Brain microvascular endothelial cell (primary cell): ENCODE measurements at places on chromosomes 16 and 17.

DNA sequence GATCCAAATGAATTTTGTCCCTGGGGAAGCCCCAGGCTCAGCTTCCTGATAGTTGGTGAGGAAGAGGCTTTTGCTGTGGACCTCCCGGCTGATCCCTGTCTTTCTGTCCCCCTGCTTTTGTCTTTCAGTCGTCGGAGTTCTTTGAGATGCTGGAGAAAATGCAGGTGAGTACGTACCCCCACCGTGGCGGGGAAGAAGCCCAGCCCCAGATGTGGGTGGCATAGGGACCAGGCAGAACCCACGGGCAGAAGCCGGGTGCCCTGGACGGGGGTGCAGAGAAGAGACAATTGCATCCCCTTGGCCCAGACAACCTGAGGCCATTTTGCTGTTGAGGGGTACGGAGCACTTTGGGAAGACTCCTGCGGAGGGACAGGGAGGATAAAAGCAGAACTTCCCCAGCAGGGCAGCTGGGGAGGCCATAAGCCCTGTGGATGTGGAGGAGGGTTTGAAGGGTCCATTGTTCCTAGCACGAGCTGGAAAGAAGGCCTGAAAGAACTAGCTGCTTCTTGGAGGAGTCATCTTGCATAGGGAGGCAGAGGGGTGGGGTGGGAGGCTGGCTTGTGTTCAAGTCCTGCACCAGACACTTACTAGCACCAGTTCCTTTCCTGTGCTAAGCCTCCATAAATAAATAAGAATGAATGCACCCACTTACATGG lies 105.6 kb downstream of the OR1D5 start:
- DNase-seq = no peak

- no peak for DNase-seq
Observed at GRCh38 chr17:29847118-29847517, 82.9 kb downstream of the SSH2 start.

GRCh38 chr17:29091606-29092289 lies 48.8 kb downstream of the PIPOX start:
- DNase-seq = no peak

DNA sequence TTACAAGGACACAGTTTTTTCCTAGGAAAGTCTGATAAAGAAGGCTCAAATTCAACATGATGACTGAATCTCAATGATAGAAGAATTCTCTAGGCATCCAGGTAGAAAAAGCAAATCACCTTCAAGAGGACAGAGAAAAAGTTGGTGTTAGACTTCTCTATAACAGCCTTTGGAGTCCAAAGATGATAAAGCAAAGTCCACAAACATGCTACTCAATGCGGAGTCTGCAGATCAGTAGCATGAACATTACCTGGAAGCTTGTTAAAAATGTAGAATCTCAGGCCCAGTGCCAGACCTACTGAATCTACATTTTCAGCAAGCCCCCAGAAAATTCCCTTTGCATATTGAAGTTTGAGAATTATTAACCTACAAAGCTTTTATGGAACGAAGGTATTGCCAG lies 41.4 kb upstream of the MAP2K6 start:
- no peak for DNase-seq

DNA sequence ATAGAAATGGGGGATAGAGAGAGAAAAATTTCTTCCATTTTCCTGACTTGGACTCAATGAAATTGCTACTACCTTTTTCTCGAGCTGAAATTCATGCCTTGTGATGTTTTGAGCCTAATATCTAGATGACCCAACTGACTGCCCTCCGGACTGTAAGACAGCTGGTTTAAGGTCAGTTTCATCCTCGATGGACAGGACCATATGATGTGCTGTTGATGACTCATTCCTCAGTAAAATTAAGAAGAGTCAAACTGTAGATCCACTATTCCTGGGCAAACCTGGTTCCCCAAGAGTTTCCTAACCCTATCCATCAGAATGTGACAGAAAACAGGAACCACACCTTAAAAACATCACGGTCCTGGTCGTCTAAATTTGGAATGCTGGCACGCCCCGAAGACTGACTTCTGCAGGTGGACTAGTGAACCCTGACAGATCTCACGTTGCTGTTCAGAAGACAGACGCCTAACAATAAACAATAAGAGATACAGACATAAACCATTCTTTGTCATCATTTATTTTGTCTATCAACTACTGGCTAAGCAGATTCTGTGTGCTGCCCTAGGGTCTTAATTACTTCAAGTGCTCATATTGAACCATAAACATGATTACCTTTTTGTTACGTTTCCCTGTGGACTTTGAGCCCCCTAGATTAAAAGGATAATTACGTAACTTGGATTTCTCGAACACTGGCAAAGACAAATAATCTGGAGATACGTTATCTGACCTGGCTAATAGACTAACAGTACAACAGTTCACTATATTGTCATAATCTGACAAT lies 45.1 kb upstream of the NOS2 start:
- no peak for DNase-seq

GRCh38 chr17:51200295-51200694 lies 34.1 kb downstream of the NME2 start:
- DNase-seq = no peak

DNA sequence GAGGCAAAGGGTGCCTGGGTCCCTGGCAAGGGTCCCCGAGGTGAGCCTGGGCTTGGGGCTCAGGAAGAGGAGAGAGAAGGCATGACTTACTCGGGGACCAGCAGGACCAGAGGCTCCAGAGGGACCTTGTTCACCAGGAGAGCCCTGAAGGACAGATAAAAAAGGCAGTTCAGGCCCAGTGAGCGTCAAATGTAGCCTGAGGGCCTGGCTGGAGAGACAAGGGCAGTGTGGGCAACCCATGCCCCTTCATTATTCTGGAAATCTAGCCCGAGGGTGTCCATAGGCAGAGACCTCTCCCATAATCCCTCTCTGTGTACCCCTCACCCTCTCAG lies 14.1 kb downstream of the COL1A1 start:
- DNase-seq = no peak

DNA sequence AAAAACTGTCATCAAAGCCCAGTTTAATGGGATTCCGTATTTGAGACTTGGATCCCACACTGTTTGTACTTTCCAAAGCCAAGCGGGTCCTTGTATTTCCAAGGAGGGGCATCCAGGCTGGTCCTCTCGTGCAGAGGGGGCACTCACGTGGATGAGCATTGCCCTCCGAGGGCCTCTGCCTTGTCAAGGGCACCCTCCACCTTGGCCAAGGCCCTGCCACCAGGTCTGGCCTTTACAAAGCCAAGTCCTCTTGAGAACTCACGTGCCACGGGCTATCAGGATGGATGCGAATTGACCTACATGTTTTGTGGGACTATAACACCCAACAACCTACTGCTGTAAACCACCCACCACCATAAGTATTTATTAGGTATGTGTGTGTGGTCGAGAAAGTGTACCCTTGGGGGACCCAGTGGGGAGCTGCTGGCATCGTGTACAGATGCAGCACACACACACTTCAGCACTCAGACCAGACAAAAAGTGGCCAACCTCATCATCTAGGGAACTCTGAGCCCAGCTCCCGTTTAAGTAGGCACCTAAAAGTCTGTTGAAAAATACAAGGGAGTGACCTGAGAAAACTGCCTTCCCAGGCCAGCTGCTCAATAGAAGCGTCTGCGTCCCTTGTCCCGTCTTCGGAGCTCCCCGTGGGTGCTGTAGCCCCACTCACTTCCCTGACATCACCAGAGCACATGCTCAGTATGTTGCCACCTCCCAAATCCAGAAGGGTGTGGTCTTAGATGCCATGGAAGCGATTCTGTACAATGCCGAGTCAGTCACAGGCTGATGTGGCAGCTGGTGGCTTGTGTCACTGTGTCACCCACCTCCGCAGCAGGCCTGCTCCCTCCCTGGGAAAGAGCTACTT lies 12.9 kb downstream of the MAP1LC3B start:
- DNase-seq = no peak

DNA sequence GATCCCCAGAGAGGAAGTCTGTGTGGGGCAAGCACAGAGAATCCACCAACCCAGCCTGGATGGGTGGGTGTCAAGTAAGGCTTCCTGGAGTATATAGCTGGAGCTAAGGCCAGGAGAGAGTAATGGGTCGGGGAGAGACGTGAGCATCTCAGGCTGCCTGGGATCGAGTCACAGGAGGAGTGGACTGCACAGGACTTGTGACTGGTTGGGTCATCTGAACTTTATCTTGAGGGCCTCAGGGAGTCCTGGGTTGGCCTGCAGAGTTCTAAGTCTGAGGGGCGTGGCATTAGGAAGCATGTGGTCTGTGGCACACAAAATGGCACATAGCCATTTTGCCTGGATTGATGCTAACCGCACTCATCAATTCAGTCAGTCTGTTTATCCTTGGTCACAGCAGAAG lies 1.5 kb downstream of the PLA2G15 start:
- DNase-seq = no peak

GRCh38 chr17:40559564-40559916 lies 5.7 kb downstream of the CCR7 start:
- no peak for DNase-seq

GRCh38 chr16:79381603-79382042 lies 218.9 kb downstream of the MAF start:
- no peak for DNase-seq

DNA sequence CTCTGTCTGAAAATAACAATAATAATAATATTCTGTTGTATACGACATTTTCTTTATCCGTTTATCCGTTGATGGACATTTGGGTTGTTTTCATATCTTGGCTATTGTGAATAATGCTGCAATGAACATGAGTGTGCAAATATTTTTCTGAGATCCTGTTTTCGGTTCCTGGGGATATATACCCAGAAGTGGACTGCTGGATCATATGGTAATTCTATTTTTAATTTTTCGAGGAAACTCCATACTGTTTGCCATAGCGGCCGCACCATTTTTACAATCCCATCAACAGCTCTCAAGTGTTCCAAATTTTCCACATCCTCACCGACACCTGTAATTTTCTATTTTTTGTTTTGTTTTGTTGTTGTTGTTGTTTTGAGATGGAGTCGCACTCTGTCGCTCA lies 5.3 kb upstream of the PRSS41 start:
- no peak for DNase-seq

DNA sequence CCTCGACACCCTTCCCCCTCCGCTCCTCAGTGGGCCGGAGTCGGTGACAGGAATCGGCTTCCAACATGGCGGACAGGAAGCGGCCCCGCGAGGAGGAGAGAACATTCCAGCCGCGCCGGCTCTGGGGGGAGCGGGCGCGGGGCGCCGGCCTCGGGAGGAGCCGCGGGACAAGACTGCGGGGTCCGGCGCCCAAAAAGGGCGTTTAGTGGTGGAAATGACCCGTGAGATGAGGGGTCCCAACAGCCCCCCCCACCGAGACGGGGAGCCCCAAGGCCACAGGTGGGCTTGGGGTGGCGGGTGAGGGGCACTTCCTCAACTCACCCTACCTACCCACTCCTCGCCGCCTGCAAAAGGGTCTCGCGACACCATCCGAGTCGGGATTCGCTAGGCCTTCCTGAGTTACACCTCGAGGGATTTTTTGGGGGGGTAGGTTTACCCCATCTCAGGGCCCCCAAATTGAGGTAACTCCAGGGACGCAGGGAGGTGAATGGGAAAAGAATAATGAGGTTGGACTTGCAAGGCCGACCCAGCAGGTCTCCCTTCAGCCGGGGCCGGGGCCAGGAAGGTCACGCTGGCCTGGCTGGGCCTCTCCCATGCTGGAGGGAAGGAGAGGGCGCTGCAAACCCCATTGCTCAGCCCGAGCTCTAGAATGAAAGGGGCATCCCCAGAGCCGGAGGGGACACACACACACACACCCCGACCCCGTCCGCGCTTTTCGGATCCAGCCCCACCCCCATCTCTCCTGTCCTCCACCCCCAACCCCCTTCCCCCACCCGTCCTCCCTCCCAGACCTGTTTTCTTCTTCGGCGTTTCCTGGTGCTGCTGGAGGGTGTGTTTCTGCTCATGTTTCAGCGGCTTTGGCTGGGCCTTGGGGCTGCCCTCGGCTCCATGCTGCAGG lies 707 bp downstream of the NUFIP2 start:
- peak; percentile 18 for DNase-seq
